ENCODE measurements at places on chromosomes 1 and 21.

GRCh38 chr1:69271587-69272125 lies 296.1 kb upstream of the LRRC7 start:
- no peak for DNase-seq

GRCh38 chr1:64923294-64923718 lies 43.0 kb downstream of the JAK1 start:
- DNase-seq: no peak

DNA sequence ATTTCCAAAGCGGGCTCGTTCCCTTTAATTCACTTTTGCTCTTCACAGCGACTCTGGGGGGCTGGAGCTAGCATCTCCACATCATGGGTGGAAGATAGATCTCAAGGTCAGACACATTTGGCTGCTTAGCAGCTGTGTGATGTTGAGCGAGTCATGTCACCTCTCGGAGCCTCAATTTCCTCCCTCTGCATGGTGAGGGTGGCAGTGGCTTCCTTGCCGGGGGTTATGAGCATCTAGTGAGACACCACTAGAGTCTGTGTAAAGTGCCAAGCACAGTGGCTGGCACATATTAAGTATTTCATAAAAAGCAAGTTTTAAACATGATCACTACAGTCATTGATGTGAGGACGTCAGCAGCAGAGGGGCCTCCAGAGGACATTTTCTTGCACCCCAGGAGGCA lies 16.9 kb upstream of the ECE1 start:
- DNase-seq: no peak

DNA sequence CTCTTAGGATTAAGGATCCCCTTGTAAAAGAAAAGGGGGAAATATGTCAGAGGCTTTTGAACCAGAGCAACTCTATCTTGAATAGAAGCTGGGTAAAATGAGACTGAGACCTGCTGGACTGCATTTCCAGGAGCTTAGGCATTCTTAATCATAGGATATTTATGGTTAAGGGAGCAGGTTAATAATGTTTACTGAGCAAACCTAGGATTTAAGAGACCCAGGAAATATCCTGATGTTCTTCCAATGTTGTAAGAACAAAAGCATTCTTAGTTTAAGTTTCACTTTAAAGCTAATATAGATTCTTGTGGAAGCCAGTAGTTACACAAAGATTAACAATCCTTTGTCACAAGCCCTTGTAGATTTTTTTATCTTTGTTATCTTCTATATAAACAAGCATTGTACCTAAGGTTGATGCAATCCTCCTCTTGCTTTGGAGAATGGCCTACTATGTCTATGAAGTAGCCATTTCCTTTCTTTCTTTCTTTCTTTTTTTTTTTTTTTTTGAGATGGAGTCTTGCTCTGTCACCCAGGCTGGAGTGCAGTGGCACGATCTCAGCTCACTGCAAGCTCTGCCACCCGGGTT lies 570.2 kb upstream of the BEND5 start:
- no peak for DNase-seq

DNA sequence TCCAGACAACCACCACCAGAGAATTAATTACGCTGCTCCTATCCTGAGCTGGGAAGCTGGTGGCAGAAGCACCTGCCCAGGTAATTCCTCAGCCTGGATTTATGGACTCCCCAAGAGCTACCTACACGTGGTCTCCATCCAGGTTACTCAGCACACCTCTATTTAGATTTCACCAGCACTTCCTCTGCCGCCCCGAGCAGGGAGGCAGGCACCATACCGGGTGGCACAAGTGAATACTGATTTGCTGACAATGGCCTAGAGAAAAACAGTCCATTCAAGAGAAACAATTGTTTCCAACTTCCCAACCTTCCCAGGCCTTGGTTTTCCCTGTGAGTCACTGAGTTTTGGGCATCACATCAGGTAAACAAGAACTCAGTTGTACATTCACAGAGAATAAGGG lies 134.3 kb downstream of the MATN1 start:
- no peak for DNase-seq

DNA sequence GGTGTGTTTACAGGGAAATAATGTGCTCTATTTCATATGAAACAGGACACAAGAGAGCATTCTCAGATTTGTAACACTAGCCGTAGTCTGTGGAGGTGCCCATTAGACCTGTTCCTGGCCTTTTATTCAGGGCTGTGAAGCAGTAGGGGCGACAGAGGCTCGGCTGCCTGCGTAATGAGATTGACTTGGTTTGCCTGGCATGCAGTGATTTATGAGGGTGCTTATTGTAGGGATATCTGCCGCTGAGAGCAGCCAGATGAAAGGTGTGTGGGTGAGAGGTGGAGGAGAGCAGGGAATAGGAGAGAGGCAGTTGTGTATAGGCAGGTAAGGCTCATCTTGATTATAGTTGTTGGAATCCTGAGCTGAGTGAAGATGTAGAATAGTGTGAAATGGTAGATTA lies 51.3 kb downstream of the DNAJC6 start:
- DNase-seq: no peak

DNA sequence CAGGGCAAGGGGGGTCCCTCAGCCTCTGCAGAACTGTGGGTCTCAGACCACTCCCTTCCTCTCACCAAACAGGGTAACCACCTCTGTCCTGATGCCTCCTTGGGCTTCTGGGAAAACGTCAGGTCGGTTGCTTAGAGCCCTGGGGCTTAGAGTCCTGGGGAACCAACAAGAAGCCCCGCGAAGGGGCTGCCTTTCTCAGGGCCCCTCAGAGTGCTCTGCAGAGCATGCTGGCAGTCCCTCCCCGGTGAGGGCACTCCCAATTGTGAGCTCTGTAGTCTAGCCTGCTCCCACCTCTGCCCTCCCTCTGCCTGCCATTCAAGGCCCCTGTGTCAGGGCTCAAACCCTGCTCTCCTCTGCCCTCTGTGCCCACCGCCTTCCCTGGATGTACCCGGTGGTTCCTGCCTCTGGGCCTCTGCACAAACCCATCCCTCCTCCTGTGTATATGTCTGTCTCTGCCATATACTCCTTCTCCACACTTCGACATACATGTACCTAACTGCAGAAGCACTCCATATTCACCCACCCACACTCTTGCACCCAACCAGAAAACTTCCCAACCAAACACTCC lies 92.3 kb downstream of the DMRTB1 start:
- DNase-seq: no peak

DNA sequence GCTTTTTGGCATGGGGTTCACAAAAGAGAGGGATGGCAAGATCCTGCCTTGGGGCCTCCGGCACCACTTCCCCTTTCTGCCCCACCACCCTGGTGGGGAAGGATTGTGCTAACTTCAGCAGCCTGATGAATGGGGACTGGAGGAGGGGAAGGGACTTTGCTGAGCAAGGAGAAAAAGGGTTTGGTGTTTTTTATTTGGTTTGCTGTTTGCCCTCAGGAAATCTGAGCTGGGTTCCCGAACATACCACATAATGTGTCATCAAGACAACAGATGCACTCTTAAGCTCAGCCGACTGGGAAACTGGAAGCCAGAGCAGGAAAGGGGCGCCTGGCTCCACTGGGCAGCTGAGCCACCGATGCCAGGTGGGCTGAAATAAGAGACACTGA lies 19.8 kb downstream of the OLFML2B start:
- DNase-seq: no peak

GRCh38 chr1:81337226-81337625 lies 463.5 kb upstream of the ADGRL2 start:
- DNase-seq: no peak

DNA sequence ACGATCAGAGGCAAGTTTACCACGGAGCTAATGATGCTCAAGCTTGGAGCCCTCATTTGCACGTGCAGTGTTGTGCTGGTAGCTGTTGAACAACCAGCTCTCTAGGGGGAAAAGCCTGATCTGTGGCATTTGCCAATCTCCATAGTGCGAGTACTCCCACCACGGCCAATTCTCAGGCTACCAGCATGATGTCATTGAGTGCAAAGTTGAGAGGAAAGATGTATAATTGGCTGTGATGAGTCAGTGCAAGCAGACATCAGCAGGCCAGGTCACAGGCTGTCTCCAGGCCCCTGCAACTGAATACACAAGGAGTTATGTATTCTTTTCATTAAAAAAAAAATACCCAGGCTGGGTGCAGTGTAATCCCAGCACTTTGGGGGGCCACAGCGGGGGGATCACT lies 233.1 kb upstream of the VAMP3 start:
- DNase-seq: no peak

DNA sequence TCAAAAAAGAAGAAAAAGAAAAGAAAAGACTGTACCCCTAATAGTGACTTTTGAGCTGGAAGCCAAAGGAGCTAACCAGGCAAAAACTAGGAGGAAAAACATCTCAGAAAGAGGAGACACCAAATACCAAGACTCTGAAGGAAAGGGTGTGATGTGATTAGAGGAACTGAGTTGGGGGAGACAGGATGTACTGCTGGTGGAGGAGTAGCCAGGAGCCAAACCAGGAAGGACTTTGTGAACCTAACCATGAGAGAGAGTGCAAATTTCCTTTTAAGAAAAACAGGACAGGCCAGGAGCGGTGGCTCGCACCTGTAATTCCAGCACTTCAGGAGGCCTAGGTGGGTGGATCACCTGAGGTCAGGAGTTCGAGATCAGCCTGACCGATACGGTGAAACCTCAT lies 4.1 kb upstream of the RBP7 start:
- no peak for DNase-seq

GRCh38 chr1:43545695-43546387 lies 15.2 kb downstream of the PTPRF start:
- DNase-seq: no peak

DNA sequence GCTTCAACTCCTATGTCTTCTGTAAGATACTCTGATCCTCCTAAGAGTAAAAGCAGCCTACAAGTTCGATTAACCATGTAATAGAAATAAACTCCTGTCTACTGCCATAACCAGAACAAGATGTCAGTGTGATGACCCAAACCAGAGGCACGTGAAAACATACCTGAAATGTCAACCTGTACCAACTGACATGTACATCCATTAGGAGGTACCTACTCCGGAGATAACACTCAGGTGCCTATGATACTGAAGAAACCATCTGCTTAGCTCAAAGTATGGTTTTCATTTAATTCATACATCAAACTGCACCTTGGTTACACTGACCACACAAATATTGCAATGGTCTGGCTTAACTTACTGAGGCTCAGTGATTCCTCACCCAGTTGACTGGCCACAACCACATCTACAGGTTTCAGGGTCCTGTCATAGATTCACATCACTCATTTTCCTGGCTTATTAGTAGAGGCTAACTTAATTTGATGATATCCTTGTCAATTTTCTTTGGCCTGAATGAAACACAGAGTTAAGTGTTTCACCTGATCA lies 4.4 kb downstream of the ITPKB start:
- no peak for DNase-seq

DNA sequence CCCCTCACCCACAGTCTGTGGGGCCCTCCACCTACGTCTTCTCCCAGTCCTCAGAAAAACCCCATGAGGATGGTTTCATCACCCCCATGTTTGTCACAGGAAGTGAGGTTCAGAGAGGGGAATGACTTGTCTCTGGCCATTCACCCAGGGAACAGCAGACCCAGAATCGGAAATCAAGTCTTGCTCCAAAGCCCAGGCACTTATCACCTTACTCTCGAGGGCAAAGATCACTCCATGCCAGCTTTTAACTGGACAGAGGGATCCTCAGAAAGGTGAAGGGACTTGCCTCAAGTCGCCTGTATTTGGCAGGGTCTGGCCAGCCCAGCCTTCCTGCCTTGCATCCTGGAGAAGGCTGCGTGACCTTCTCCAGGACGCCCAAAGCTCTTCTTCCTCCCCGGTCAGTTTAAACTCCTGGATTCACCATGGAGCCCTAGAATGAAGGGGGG lies 57.9 kb upstream of the SSBP3 start:
- DNase-seq: no peak

GRCh38 chr1:89051955-89052312 lies 13.1 kb downstream of the GBP1 start:
- DNase-seq: no peak

GRCh38 chr1:151945725-151946722 lies 36.7 kb upstream of the THEM4 start:
- no peak for DNase-seq

GRCh38 chr1:207917080-207917479 lies 6.2 kb upstream of the CD34 start:
- DNase-seq: no peak

DNA sequence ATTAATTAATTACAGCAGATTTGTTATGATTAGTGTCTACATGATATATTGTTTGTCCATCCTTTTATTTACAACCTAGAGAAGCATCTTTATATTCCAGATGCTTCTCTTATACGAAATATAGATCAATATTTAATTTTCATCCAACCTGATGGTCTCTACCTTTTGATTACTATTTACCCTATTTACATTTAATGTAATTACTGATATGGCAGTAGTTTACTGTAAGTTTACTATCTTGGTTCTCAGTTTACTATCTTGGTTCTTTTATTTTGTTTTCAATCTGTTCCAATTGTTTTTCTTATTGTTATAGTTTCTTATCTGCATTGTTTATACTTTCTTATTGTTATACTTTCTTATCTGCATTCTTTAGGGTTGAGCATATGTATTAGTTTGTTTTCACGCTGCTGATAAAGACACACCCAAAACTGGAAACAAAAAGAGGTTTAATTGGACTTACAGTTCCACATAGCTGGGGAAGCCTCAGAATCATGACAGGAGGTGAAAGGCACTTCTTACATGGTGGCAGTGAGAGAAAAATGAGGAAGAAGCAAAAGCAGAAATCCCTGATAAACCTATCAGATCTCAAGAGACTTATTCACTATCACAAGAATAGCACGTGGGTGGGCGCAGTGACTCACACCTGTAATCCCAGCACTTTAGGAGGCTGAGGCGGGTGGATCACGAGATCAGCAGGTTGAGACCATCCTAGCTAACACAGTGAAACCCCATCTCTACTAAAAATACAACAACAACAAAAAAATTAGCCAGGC lies 28.9 kb downstream of the FAF1 start:
- no peak for DNase-seq

DNA sequence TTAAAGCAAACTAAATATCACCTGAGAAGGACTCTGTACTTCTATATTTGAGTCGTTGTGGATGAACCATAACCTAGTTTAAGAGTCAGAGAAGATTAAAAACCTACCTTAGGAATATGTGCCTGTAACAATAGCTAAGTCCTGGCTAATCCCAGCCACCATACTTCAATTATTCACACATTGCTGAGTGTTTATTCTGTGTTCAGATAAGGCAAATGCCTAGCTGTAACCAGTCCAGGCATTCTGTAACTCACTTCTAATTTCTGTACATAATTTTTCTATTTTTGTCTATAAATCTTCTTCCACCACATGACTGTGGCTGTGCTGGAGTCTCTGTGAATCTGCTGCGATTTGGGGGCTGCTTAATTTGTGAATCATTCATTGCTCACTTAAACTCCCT lies 441.9 kb upstream of the ADAMTS5 start:
- DNase-seq: no peak

- no peak for DNase-seq
Measured at GRCh38 chr1:234230414-234230862, 142.8 kb upstream of the COA6 start.

DNA sequence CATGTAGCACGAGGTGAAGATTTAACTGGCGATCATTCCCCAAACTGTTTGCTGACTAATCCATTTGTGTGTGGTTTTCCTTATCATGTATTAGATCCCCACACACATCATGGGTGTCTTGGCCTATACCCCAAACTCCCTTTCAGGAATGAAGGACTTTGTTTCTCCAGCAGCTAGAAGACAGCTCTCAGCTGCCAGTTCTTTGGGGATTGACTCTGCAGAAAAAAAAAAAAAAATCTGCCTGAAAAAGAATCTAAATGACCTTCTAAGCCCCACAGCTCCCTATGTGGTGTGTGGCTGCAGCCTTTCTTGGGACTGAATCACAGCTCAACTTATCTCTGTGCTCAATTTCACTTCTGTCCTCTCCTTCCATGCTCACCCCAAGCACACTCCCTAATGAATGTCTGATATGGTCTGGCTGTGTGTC lies 256.3 kb upstream of the DUSP10 start:
- no peak for DNase-seq

- DNase-seq: no peak
Measured at GRCh38 chr1:90989990-90990389, 31.8 kb downstream of the ZNF644 start.

GRCh38 chr1:33001282-33001681 lies 35.4 kb downstream of the AK2 start:
- DNase-seq: no peak

All from cerebellum (tissue), 4 donors.